ENCODE measurements at places on chromosomes 3 and 15.

DNA sequence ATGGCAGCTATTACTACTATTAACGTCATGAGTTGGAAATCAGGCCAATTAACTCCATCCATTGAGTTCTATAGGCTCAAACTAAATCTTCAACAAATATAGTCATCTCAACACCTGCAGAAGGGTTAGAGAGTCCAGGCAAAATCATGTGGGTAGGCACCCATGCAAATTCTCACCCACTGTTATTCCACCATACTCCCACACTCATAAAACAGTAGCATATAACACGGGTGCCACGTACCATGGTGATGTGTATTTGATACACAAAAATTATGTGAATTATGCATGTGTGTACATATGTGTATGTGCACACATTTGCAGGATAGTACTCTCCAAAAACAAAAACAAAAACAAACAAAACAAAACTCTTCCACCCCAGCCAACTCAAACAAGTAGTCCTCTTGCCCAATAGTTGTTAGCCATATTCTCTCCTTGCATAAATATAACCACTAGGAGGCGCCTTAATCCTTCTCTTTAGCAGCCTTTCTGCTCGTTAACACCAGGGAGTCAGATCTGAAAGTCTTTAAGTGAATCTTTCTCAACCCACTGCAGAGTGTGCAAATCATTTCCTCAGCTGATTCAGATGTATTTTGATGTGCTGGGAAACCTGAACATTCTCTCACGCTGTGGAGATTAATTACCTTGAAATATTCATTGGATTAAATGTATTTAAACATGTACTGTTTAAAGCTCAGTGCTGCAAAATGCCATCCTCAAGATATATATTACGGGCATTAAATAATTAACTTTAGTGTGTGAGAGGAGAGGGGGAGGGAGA lies 38.0 kb upstream of the COPB2 start:
- DNase-seq = no peak

DNA sequence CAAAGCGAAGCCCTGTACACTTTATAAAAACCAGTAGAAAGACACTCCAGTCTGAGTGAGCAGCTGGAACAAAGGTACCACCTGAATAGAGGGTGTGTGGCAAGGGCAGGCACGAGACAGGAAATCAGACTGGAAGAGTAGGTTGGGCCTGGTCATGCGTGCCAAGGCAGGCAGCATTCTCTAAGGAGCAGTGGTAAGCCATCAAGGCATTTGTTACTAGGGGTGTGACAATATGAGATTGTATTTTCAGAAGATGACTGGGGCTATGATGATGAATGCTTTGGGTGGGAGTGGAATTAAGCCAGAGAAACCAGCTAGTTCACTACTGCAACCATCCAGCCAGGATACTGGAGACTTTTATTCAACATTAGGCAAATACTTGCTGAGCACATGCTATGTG lies 5.0 kb downstream of the JMJD7 start:
- no peak for DNase-seq

GRCh38 chr3:16130066-16130465 lies 44.4 kb upstream of the GALNT15 start:
- DNase-seq = no peak

GRCh38 chr3:145754605-145755289 lies 406.2 kb downstream of the PLOD2 start:
- DNase-seq = no peak

DNA sequence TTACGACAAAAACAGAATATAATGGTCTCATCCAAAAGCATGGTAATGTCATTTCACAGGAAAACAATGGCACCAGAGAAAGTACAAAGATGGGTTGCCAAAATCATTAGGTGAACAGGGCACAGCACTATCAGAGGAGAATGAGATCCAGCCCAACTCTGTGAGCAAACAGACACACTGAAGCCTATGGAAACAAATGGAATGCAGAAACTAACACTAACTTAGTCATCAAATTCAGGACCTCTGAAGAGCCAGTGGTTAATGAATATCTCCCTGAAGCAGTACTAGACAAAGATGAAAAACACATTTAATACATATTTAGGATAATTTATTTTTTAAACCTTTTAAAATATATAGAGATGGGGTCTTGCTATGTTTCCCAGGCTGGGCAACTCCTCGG lies 14.6 kb upstream of the RPS17 start:
- no peak for DNase-seq

DNA sequence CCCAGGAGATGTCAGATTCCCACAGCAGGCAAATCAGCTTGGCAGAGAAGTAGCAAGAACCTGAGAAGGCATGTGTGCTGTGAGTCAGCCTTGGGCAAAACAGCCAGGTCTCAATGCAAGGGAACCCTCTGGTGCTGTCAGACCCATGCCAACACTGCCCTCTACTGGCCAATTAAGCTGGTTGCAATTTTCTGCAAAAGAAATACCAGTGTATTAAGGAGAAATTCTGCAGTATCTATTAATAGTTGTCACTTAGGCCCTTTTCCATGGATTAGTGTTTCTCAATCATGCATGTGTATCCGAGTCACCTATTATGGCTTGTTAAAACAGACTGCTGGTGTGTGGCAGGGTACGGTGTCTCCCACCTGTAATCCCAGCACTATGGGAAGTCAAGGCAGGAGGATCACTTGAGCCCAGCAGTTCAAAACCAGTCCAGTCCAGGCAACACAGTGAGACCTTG lies 26.2 kb downstream of the MAP4 start:
- DNase-seq = peak; percentile 84

DNA sequence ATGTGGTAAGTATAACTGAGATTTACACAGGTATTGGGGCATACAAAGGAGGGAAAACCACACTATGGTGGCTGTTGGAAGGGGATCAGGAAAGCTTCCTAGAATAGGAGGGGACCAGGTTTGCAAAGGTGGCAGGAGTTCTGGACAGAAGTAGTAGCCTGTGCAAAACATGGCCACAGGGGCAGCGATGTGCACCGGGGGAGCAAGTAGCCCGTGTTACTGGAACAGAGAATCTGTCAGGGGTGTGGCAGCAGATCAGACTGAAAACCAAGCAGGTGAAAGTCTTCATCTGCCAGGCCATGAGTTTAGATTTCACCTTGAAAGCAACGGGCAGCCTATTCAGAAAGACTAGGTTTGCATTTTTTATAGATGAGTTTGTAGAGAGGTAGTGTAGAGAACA lies 182.3 kb upstream of the LPP start:
- DNase-seq = no peak

DNA sequence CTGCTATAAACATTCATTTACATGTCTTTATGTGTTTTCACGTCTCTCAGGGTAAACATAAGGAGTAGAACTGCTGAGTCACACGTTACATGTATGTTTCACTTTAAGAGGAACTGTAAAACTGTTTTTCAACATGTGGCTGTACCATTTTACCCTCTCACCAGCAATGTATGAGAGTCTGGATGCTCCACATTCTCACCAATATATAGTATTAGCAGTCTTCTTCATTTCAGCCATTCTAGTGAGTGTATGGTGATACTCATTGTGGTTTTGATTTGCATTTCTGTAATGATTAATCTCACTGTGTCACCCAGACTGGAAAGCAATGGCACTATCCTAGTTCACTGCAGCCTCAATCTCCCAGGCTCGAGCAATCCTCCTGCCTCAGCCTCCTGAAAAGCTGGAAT lies 37.1 kb downstream of the PHC3 start:
- no peak for DNase-seq

GRCh38 chr3:28347374-28348264 lies 902 bp upstream of the ZCWPW2 start:
- DNase-seq = no peak

GRCh38 chr3:154316974-154317767 lies 7.1 kb downstream of the DHX36 start:
- no peak for DNase-seq

DNA sequence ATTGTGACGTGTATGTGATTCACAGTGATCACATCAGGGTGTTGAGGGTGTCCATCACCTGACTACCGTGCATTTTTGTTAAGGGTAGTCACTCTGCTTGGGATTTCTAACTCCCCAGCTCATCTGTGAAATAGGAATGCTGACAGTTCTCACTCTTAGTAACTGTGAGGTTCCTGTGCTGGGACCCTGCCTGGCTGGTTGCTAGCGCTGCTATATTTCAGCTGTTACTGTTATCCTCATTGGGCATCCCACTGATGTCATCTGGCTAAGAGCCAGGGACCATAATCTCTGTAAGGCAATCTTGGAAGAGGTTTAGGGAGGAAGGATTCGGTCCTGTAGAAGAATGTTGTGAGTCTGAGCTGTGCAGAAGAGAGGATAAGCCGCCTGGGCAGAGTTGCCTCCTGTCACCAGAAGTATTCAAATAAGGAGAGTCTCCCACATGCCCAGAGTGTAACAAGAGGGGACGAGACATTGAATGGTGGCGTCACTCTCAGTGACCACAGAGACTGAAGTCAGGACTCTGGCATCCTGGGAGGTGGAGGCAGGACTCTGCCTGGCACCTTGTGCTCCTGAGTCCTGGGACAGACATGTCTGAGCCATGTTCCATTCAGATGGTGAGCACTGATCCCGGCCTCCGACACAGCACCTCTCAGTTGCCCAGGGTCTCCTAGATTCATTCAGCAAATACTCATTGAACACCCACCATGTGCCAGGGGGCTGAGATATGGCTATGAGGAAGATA lies 52.2 kb downstream of the FBLN2 start:
- no peak for DNase-seq

- no peak for DNase-seq
Measured at GRCh38 chr15:58383876-58384275, 47.9 kb upstream of the LIPC start.

DNA sequence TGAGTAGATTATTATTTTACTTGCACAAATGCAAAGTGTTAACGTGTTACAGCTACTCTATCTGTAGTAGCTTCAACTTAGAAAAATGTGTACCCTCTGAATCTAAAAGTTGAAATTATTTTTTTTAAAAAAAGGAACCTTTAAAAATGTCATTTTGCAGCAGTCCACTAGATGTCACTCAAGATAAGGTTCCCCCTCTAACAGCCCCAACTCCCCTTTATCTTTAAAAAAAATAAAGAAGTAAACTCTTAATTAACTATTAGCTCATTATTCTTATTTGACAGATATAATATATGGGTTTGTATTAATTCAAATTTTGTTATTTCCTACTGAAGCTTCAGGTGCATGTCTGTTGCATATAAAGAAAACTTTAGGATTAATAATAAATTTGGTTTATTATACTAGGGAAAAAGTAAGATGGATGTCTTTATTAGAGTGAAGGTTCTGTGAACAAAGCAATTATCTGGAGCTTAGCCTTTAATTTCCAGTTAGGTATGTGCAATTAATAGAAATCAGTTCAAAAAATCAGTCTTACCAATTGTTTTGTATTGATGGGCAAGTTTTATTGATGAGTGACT lies 288.5 kb downstream of the VGLL3 start:
- DNase-seq = no peak

- DNase-seq = no peak
Measured at GRCh38 chr15:74320352-74321247, 46.8 kb downstream of the CYP11A1 start.

- no peak for DNase-seq
Measured at GRCh38 chr3:133792171-133792763, 13.3 kb upstream of the SRPRB start.

- no peak for DNase-seq
Measured at GRCh38 chr15:72237853-72238224, 6.8 kb upstream of the PKM start.

DNA sequence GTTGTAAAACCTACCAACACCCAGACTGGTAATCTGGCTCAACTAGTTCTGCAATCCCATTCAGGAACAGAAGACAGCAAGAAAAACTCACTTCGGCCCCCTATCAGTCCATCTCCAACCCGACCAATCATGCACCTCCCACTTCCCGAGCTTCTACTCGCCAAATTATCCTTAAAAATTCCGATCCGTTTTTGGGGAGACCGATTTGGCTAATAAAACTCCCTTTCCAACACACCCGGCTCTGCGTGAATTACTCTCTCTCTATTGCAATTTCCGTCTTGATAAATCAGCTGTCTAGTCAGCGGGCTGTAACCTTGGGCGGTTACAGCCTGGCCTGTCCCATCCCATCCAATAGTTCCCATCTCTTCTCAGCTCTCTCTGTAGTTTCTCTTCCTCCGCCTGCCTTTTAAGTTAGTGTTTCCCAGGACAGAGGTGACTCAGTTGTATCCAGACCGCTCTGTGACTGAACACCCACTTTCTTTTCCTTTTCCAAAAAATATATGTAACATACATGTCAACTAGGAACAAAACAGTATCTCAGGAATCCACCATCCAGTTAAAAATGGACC lies 780 bp upstream of the ACAD9 start:
- DNase-seq = no peak

DNA sequence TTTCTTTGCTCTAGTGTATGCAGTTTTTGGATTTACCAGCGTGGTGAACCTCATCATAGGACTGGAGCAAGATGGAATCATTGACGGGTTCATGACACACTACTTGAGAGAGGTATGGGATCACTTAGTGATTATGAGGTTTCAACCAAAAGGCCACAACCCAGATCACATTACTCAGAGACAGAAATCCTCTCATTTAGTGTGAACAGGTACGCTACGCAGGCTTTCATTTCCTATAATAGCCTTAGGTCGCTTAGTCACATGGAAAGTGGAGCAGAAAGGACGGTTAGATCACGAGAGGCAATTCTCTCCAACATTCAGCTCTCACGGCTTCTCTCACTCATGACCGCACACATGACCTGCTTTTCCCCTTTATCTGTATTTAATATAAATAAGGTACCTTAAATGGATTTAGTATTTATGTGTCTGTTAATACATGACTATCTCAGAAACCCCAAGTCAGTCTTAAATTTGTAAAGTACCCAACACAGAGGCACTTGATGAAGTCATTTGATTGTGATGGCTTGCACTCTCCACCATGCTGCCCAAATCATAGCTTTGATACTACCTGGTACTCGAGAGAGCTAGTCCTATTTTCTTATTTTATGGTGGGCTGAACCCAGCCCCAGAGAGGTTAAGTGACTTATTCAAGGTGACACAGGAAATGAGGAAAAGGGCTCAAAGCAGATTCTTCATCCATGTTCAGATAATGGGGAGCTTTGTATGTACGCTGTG lies 8.6 kb downstream of the TM6SF1 start:
- DNase-seq = no peak

GRCh38 chr3:85355572-85355971 lies 396.8 kb downstream of the CADM2 start:
- DNase-seq = no peak

GRCh38 chr3:31934866-31935265 lies 46.2 kb downstream of the OSBPL10 start:
- no peak for DNase-seq

GRCh38 chr15:55802600-55803376 lies 59.8 kb upstream of the PRTG start:
- no peak for DNase-seq

GRCh38 chr15:20294651-20295237 lies 246.9 kb downstream of the GOLGA6L6 start:
- DNase-seq = no peak

DNA sequence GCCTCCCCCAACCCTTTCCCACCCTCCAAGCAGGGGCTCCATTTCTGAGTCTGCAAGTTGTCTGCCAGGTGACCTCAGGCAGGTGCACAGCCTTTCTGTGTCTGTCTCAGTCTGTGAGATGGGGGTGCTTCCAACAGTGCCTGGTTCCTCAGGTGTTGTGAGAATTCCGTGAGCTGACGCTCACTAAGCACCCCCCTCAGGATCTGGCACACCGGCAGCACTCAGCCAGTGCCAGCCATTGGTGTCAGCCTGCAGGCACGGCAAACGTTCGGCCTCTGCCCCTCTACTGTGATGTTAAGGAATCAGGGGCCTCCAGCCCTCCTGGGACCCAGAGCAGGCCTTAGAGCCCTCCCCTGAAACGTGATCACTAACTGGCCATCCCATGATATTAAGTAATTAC lies 2.4 kb downstream of the KLF15 start:
- no peak for DNase-seq

GRCh38 chr15:75508840-75509532 lies 57.5 kb upstream of the SIN3A start:
- no peak for DNase-seq
